ENCODE measurements at places on chromosomes 6 and 20.

GRCh38 chr20:12072954-12073264, 155.2 kb downstream of the BTBD3 start:
- no peak for DNase-seq

GRCh38 chr6:41332241-41332640, 3.2 kb upstream of the NCR2 start:
- DNase-seq: no peak

DNA sequence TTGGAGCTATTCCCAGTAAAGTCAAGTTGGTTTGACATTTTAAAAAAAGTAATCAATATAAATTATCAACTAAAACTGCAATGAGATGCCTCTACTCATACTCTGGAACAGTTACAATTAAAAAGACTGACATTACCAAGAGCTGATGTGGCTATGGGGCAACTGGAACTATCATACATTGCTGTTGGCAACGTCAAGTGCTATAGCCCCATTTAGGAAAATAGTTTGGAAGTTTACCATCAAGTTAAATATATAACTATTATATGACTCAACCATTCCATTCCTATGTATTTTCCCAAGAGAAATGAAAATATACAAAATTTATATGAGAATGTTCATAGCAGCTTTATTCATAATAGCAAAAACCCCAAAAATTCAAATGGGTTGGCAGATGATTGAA, 111.4 kb upstream of the HDGFL1 start:
- DNase-seq: peak; percentile 17

DNA sequence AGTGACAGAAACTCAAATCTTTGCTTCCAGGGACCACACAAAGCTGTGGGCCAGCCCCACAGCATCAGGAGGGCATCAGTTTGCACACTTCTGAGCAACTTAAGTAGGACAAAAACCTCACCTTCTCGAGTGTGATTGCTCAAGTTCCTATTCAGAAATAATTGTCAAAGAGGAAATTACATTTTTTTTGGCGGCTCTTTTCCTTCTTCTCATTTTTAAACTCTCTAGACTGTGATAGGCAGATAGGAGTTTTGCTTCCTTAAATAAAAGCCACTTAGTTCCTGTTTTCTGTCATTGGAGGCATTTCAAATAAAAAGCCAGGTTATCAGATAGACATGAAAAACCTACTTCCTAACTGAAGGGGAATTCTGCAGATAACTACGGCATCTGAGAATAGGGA, 11.2 kb upstream of the TAGAP start:
- DNase-seq: no peak

GRCh38 chr6:80154160-80154559, 47.7 kb downstream of the BCKDHB start:
- DNase-seq: no peak

DNA sequence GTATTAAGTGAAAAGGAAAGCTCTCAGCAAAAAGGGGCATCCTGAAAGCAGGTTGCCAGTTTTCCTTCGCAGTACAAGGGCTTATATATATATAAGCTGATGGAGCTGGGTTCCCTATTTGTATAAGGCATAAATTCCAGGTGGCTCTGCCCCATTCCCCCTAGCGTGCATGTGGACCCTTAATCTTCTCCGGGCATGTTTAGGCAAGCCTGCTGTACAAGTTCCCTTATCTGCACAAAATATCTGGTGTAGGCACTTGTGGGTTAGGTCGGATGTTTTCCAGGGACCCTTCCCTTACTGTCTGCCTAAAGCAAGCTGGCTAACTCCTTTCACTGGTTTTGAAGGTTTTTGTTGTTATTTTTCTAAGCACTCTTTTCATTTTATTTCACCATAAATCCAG, 140.7 kb downstream of the FUT9 start:
- DNase-seq: no peak

DNA sequence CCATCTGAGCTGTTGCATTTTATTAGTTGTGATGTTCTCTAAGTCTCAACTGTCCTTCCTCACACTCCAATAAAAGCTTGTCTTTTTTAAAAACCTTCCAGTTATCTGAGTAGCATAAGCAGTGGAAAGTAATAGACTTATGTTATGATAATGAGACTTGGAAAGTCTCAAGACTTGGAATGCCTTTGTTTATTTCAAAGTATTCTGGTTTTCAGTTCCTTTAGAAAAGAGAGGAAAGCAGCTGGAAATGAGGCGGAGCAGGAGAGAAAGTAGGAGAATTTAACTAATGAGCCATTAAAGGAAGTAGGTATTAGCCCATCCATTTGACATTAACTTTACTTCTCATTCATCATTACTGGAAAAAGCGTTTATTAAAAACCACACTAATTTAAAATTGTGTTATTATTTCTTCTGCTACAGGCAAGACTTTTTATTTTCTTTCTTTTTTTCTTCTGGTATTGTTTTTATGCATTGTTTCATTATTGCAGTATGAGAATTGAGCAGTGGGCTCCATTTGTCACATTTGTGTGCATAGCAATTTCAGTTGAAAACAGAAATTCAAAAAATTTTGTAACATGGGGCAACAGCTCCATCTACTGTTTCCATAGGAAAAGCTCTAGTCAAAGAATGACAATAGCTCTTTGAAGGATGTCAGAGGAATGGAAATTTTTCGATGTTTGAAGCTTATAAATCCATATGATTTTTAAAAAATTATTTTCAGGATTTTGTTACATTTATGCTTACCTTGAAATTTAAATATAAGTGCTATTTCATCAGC, 194.8 kb downstream of the COL9A1 start:
- DNase-seq: peak; percentile 51

DNA sequence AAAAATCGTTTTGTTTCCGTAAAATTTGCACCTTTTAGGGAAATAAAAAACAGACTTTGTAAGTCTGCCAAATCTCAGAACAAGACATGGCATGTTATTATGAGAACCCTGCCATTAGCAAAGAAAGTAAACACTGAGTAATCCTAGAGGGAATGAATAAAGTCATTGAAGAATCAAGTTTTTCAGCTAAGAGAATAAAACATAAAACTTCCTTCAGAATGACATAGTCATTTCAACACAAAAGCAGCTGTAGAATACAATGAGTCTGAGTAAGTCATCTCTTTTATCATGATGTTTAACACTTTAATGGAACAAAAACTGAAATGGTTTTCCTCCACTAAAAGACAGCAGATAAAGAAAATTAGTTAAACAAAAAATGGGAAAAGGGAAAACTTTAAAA, 10.3 kb upstream of the DST start:
- peak; percentile 70 for DNase-seq

DNA sequence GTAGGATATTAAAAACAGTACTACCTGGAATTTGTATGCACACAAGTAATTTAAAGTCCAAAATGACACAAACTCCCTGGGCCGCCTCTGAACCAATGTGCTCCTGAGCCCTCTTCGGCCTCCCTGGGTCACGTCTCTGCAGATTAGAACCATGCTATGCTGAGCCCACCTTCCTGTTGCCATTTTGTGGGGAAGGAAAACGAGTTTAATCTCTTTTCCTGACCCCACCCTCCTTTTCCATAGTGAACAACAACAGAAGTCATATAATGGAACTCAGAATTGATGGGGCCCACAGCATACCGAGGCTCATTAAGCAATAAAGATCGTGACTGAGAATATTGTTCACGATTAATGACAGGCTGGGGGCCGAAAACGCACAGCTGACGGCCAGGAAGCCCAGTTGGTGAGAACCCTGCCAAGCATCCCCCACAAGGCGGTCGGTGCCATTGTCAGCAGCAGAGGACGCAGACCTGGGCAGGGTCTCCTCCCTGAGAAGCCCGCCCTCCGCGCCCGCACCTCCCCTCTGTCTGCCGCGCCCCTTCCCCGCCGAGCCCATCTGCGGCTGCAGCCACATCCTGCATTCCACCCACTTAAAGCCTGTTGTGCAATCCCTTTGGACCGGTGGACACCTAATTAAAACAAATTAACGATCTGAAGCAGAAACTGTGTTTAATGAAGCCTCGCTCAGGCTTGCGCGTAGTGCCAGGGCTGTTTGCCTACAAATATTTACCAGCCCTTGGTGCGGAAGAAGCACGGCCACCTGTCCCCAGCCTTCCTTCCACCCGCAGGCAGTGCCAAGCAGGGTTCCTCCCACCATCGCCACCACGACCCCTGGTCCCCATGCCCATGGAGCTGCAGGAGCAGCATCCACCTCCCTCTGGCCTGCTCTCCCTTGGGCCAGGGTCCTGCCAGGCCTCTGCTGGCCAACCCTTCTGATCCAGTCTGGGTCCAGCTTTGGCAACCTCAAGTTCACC, 68.1 kb downstream of the DLL1 start:
- DNase-seq: peak; percentile 12

DNA sequence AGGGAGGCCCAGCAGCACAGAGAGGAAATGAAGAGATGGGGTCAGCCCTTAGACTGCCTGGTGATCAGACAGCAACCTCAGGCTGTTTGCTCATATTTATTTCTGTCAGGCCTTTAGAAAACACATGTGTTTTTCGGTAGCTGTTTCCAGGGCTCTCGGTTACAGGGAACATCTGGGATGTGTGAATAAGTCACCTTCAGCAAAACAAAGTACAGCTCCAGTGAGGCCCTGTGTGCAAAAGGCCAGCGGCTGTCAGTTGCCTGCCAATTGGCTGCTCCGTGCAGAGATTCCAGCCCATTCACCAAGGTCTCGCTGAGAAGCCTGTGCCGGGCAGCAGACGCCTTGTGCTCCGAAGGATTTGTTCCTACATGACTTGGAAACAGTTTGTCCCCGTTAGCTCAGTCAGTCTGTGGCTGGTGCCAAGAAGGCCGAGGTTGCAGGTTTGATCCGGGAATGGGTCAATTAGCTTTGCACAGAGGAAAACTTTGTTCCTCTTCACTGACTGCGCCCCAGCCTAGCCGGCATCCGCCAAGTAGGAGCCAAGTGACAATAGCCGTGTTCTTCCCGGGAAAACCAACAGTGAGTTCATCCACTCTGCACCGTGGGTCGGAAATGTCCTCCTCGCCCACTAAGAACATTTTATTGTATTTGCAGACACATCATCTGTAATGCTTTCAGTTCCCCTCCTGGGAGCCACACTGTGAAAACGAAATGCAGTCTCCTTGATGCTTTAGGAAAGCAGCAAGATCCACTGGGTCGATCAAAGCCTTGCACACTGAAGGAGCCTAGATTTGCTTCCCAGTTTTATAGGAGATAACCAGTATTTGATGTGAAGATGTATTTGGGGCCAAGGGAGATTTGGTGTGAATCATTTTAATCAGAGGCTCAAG, 315.4 kb upstream of the CDYL start:
- DNase-seq: no peak

GRCh38 chr20:25251558-25251957, 3.7 kb downstream of the PYGB start:
- DNase-seq: no peak

Measured in kidney tubule cell (primary cell).